ENCODE measurements at places on chromosomes 2 and 18.
A peak's percentile ranks its signal among the peaks of the same experiment; 100 is the strongest.

GRCh38 chr2:110946902-110947301 lies 173.8 kb upstream of the BCL2L11 start:
- DNase-seq, result no peak

DNA sequence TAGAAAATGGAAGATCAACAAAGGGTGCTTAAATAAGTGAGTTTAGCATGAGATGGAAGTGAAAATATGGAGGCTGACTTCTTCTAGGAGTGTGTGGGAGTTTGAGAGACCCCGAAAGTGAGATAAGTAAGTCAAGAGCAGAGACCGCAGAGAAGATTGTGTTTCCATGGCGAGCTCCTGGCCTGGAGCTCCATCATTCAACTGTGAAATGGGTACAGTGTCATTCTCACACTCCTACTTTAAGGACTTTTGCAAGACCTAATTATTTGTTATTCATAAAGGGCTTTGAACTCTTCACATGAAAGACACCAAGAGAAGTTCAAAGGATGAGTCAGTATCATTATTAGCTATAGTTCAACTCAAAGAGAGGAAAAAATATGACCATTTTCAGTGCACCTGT lies 134.2 kb upstream of the PIK3C3 start:
- DNase-seq, result no peak

GRCh38 chr18:67730886-67731285 lies 214.4 kb upstream of the DSEL start:
- no peak for DNase-seq

- DNase-seq, result no peak
Observed at GRCh38 chr18:45231617-45232016, 383.7 kb upstream of the SLC14A2 start.

DNA sequence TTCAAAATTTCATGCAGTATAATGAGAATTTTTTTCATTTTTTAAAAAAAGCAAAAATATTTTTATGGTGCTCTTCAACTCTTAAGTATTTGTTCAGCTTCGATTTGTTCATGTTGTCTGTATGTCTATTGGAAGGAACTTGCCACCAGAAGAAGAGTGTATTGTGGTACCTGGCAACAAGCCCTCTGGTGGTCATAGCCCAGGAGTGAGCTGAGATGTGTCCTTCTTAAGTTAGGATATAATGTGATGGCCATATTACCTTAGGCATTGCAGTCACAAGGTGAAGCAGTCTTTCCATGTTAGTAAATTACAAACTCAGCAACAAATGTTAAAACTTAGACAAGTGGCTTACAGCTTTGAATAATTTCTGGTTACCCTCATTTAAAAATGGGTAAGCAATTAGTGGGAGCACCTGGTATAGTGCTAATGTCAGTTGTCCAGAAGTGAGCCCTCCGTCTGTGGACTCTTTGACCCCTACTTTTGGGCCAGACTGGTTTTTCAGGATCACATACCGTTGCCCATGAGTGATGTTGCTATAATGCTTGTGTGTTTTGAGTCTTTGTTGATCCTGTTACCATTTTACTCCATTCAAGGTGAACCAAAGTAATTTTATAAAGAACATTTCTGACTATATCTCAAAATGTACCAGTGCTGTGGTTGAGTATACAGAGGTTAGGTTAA lies 57.4 kb downstream of the MYO1B start:
- no peak for DNase-seq

DNA sequence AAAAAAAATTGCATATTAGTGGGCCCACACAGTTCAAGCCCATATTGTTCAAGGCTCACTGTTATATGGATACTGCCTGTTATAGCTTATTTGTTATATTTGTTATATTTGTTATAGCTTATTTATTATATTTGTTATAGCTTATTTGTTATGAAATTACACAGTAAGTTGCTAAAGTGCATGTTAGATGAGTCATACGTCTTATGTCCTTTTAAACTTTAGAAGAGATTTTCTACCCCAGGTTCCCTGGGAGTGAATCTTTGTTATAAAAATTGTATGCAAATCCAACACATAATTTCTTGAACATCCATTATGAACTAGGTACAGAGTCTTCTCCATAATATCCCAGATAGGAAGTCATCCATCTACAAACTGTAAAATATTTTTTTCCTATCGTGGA lies 22.1 kb downstream of the HTR2B start:
- no peak for DNase-seq

- DNase-seq, result no peak
Observed at GRCh38 chr2:109680523-109681297, 66.5 kb downstream of the SOWAHC start.

GRCh38 chr2:86223140-86223926 lies 24.1 kb downstream of the MRPL35 start:
- no peak for DNase-seq

- DNase-seq, result peak; percentile 11
Observed at GRCh38 chr2:64873472-64873924, 115.7 kb upstream of the SLC1A4 start.

DNA sequence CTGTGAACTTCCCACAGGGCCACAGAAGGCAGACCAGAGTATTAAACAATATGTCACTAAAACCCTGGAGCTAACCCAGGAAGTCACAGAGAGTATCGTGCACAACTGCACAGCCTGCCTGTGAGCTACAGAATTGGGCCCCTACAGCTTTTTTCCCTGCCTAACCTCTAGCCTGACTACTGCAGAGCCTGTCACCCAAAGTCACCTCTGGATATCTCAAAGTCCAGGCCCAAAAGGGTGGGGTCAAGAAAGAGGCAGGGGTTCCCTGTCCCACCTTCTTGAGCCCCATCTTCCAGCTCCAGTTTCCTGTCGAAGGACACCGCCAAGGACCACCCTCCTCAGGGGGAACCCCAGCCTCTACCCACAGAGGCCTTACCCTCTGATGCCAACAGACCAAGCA lies 13.5 kb downstream of the GAD1 start:
- no peak for DNase-seq

DNA sequence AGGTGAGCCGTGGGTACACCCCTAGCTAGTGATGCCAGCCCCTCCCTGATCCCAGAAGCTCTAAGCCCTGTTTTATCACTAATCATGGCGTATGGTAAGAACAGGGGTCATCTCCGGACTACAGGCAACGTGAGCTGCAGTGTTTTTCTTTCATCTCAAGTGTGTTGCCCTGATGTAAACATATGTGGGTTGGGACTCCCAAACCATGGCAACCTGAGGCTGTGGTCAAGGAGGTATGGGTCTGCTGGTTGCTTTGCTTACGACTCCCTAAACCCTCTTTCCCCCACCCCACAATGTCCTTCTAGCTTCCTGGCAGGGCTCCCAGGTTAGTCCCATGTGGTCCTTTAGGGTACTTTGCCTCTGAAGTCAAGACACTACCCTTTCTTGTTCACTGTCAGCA lies 53.6 kb upstream of the AFF3 start:
- DNase-seq, result no peak

GRCh38 chr2:9646196-9647030 lies 15.6 kb upstream of the YWHAQ start:
- DNase-seq, result no peak

DNA sequence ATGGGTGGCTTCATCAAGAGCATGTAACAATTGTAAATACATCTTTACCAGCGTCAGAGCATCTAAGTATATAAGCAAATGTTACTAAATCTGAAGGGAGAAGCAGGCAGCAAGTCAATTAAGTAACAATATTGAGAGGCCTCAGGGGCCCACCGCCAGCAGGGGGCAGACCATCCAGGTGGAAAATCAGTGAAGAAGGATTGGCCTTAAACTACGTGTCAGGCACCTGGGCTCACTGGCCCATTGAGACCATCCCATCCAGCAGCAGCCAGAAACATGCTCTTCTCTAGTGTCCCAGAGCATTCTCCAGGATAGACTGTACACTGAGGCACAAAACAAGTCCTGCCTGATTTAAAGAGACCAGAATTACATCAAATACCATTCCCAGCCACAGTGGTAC lies 96.2 kb upstream of the SNTG2 start:
- DNase-seq, result peak; percentile 36

DNA sequence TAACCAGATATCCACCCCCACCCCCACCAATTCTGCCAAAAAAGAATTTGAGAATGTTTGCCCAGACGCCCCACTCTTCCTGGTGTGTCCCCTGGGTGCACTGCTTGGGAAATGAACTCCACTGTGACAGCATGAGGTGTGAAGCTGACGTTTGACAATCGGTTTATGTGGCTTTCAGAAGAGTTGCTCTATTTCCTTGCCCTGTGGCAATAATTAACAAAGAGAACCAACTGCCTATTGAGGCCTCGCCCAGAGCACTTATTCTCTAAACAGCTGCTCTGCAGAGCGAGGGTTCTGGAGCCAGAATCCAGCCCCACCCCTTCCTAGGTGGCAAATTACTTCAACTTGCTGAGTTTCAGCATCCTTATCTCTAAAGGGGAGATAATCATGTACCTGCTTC lies 115.8 kb upstream of the SIX3 start:
- DNase-seq, result peak; percentile 10

DNA sequence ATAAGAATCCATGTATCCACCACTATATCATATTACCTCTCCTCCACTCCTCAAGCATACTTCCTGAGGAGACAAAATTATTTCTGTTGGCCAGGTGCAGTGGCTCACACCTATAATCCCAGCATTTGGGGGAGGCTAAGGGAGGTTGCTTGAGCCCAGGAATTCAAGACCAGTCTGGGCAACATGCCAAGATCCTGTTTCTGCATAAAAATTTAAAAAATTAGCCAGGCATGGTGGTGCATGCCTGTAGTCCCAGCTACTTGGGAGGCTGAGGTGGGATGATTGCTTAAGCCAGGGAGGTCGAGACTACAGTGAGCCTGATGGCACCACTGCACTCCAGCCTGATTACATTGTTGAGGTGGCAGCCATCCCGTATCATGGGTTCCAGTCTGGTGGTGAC lies 9.2 kb downstream of the INHA start:
- no peak for DNase-seq

- no peak for DNase-seq
Observed at GRCh38 chr2:196696423-196697079, 57.0 kb downstream of the CCDC150 start.

DNA sequence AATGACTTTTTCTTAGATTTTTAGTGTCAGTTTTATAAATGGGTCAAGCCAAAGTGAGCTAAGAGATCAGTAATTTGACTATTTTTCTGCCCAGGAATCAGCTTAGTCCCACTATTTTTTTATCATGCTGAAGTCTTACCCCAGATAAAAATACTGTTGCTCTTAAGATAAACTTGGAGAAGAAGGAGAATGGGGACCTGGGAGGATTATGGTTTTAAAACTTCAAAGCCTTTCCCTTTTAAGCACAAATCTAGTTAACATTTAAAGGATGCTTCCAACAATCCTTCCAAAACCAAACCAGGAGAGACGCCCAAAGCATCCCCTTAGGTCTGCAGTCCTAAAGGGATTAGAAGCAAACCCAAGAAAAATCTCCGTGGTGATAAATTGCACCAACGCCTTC lies 172.4 kb downstream of the SP3 start:
- no peak for DNase-seq

- DNase-seq, result no peak
Observed at GRCh38 chr2:177543007-177543760, 150.6 kb downstream of the AGPS start.

- DNase-seq, result no peak
Observed at GRCh38 chr2:43927442-43927841, 68.3 kb downstream of the LRPPRC start.

- peak; percentile 43 for DNase-seq
Observed at GRCh38 chr2:115161081-115161770, 718.8 kb downstream of the DPP10 start.

GRCh38 chr2:144550911-144551310 lies 31.0 kb upstream of the ZEB2 start:
- DNase-seq, result no peak

DNA sequence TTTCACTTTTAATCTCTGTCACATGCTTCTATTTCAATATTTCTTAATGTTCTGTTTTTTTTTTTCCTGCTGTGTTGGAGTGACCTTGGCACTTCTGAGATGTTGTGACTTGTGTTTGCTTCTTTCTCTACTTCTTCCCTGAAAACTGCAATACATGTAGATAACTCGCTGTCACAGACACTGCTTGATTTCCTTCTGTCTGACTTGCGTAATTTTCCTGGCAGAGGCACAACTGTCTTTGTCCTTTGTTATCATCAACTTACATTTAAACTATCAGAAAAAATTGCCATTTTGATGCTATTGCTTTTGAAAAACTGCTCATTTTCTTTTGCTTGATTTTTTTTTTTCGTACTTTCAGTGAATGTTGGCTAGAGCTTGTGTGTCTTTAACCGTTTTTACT lies 69.0 kb downstream of the BABAM2 start:
- no peak for DNase-seq

DNA sequence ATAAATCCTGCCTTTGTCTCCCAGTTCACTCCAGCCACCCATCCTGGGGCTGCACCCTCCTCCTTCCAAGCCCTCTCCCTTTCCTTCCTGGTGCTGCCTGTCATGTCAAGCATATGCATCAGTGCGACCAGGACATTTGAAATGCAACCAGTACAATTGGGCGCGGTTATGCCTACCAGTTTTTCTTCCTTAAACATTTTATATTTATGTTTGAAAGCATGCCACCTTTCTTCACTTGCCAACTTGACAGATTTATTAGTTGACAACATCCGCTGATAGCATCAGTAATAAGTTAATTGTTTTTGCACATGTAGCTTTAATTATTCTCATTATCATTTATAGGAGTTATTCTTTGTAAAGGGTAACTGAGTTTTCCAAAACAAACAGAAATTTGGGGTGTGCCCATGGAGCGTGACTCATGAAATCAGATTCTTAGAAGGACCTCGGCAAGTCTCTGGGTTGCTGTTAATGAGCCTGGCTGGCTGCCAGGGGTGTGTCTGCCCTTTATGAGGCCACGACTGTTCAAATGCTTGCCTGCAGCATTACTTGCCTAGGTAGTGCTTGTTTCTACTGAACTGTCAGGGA lies 32.8 kb upstream of the IL1B start:
- DNase-seq, result peak; percentile 4

DNA sequence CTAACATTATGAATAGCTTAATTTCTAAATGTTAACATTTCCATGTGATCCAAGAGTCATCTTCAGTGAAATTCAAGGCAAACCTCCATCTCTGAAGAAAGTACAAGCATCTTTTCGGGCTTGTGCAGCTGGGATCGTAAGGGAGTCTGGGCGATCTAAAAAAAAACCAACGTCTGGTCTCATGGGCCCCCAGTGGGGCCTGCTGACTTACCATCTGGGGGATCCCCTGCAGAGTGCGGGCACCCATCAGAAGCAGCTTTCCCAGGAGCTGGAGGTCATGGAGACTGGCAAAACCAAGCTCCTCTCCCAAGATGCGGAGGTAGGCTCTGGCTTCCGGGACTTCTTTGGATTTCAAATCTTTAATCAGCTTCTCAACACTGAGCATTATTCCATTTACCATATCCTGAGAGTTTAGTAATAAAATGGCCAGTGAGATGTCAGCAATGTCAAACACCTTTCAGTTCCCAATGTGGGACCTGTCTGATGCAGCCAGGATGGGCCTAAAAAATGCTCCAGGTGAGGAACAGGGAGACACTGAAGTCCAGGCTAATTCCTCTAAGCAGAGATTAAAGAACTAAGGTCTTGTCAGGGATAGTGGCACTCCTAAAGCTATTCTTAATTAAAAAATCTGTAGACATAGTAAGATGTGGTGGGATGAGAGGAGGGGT lies 19.0 kb downstream of the APOB start:
- no peak for DNase-seq

- DNase-seq, result peak; percentile 45
Observed at GRCh38 chr2:62704654-62705006, 883 bp upstream of the EHBP1 start.

- no peak for DNase-seq
Observed at GRCh38 chr2:188969236-188969635, 4.9 kb upstream of the COL3A1 start.

- DNase-seq, result no peak
Observed at GRCh38 chr2:209383212-209383611, 40.6 kb upstream of the MAP2 start.
